Progenitor cell of endocrine pancreas (in vitro differentiated cells): ENCODE measurements at places on chromosomes 7 and 10.

GRCh38 chr7:94509264-94509886 is at the start of gene CASD1:
CASD1 (plus strand) TSS chr7:94509809; CDS start chr7:94510085, 276 bp downstream.
- DNase-seq = no peak

- no peak for DNase-seq
Observed at GRCh38 chr10:118752409-118752808, 2.4 kb downstream of the CACUL1 start.

DNA sequence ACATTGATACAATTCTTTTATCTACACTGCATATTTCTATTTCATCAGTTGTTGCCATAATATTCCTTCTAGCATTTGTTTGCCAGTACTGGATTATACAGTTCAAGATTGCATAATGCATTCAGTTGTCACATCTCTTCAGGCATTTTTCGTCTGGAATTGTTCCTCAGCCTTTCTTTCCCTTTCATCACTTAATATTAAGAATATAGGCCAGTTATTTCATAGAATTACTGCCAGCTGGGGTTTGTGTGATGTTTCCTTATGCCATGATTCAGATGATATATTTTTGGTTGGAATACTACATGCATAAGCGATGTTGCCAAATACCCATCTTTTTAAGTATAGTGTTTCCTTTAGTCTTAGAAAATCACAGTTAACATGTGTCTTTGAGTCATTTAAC is 20.8 kb downstream of the KIFBP start:
- no peak for DNase-seq

GRCh38 chr7:42175834-42176723 is 60.9 kb downstream of the GLI3 start:
- no peak for DNase-seq

DNA sequence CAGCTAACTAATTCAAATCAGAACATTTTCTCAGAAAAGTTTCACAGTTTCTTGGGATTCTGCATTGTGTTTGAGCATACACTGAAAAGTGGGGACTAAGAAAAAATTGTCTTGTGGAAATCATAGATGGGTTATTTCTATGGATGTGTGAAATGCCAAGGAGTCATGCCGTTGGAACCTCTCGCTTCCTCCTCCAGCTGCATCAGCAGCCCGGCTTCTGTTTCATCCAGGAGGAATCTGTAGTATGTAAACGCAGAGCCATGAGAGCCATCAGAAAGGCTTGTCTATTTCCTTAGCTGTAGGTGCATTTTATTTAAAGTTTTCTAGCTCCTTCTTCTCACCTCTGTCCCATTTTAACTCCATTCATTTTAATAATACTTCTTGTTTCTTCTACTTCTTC is 1144.1 kb downstream of the GATA3 start:
- DNase-seq = no peak

DNA sequence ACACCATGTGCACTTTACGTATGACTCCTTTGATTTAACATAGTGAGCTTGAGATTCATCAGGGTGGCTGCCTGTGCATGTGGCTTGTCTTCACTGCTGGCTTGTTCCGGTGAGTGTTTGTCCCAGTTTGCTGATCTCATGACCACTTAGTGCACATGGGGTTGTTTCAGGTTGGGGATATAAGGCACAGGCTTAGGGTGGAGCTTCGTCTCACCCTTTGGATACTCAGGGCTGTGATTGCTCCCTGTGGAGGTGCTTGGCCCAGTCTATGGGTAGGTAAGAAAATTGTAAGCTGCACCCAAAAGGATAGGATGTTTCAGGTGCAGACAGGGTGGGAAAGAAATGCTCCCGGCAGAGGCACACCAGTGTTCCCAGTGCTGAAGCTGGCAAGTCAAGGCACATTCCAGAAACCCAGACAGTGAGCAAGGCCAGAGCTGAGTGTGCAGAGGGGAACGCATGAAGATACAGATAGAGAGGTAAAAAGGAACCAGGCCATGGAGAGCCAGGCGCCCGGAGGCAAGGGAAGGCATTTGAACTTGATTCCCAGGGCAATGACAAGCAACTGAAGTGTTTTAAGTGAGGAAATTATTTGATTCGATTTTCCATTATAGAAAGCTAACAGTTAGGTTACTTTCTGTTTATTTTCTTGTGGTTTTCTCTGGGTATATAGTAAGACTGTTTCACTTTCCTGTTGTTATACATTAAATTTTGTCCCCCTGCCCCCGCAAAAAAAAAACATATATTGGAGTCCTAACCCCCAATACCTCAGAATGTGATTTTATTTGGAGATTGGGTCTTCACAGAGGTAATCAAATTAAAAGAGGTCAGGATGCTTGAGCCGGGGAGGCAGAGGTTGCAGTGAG is 289.8 kb upstream of the KLF6 start:
- DNase-seq = no peak

DNA sequence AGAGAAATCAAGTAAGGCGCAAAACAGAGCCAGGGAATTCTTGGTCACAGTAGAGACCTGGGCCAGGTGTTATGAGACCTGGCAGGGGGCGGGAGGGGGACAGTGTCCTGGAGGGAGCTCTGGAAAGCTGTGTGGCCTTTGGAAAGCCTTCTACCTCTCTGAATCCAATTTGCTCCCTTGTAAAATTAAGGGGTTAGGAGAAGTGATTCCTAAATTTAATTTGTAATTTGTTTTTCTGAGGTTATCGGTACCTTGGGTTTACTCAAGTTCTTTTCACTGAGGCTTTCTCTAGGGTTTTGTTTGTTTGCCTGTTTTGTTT is 920.8 kb downstream of the TYW1 start:
- no peak for DNase-seq

DNA sequence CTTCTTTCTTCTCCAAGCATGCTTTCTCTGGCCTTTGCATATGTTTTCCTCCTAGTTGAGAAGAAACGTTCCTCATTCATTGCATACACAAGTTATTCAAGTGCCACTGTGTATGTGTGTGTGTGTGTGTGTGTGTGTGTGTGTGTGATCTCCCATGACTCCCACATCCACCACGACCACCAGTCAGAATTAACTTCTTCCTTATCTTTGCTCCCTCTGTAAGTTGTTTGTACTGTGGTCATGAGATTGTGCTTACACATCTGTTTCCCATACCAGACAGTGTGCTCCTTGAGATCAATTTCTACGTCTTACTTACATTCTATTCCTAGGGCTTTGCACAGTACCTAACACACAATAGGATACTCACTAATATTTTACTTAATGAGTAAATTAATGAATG is 22.4 kb upstream of the FAM13C start:
- DNase-seq = no peak

DNA sequence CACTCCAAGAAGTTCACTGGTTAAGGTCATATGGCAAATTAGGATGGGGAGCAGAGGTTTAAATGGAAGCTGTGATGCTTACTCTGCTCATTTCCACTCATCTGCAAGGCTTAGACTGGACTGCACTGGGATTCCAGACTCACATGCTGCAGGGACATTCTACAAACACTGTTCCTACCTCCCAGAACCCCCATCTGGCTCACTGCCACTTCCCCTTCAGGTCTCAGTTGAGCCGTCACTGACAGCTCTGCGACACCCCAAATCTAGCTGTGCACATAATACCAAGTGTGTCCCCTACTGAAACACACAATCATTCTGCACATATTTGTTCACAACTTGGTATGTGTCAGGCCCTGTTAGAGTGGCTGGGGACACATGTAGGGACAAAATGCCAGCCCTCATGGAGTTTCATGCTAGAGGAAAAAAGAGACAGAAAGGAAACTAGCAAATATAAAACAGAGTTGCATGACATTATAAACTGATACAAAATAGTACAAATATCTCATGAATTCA is 5.4 kb downstream of the PRKCQ start:
- DNase-seq = no peak

GRCh38 chr10:70923696-70924095 is 35.3 kb upstream of the PCBD1 start:
- no peak for DNase-seq

DNA sequence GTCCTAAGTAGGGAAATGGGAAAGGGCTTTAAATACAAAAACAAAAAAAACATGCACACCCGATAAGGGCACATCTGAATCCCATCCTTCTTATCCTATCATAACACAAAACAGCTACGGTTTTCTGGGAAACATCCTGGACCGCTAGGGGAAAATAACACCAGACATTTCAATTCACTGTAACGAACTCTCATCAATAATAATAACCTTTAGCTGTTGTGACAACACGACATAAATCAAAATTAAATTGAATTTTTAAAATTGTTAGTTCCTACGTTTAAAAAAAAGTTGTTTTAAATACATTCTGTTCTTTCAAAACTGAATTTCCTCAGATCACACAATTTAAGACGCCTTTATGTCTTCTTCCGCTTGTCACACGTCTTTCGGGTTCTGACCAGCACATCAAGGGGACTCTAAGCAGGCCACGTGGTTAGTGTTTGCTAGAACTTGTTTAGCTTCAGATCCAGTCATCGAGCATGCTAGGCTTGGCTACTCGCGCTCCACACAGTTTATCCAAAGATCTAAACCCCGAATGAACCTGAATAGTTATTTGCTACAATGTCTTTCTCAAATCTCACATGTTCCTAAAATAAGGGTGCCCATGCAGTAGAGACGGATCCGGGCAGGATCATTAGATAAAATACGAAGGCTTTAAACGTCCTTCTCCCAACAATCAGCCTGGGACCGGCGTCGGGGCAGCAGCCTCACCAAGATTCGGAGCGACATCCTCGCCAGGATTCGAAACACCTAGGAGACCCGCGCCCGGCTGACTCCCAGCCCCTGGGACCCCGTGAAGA is 839 bp downstream of the IKZF5 start:
- no peak for DNase-seq

- no peak for DNase-seq
Observed at GRCh38 chr10:52343439-52343838, 29.4 kb downstream of the DKK1 start.
